ENCODE measurements at places on chromosomes 7 and 10.

GRCh38 chr10:103784089-103784488 is 71.3 kb downstream of the SH3PXD2A start:
- DNase-seq: no peak

DNA sequence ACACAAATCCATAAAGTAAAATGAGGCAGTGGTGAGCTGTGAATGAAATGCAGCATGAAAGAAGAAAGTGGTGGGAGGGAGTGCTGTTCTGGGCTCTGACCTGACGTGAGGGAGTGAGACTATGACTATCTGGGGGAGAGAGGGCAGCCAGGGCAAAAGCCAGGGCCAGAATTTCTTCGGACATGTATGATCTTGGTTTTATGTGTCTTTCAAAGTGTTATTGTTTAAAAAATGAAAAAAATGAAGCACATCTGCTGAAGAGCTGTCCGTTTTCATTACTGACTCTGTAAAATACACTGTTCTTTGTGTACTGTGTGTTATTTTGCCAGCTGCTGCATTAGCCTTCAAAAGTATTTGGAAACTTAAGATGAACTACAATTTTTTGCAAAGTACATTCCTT is 70.2 kb upstream of the KLF14 start:
- DNase-seq: no peak

- DNase-seq: no peak
Measured at GRCh38 chr7:42993038-42993437, 60.9 kb downstream of the MRPL32 start.

GRCh38 chr7:101902680-101903514 is 85.5 kb downstream of the CUX1 start:
- no peak for DNase-seq

- peak; percentile 85 for DNase-seq
Measured at GRCh38 chr7:5694221-5694754, 87.2 kb downstream of the RNF216 start.

DNA sequence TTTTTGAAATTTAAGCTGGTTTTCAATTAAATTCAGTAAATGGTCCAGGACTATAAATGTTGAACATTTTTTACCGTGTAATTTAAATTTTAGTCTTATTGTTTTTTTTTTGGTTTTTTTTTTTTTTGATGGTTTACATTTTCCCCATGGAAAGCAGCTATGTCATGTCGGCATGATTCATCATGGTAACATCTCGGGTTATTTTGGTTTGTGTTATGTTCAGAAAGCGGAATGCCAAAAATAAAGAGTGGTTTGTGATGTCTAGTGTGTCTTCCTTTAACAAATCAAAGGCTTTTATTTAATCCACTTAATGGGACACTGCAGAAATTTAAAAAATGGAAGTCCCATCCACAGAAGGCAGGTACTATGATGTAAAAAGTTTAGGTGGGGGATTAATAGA is 58.5 kb downstream of the TRUB1 start:
- DNase-seq: peak; percentile 9

DNA sequence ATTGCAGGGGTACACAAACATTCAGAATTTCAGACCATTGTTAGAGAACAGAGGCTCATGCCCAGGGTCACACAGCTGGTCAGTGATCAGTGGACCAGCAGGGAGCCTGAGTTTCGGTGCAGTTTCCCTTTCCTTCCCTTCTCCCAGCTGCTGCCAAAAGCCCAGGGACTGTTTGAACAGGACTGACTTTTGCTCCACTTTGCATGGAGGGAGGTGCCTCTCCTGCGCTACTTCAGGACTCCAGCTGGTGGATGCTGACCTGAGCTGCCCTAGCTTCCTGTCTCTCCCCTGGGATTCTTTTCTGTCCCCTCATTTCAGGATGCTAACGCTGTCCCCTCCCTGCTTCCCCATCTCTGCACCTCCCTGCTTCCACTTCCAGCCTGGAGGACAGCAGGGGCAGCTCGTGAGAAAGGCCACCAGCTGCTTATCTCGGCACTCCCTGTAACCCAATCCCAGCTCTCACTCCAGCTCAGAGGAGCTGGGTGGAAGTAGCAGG is 14.5 kb downstream of the SH2D4B start:
- DNase-seq: no peak

- no peak for DNase-seq
Measured at GRCh38 chr7:608361-608760, 88.7 kb upstream of the PDGFA start.

GRCh38 chr10:128739930-128740329 is 613.7 kb upstream of the MKI67 start:
- no peak for DNase-seq

GRCh38 chr10:26435852-26436251 is 2.3 kb upstream of the APBB1IP start:
- DNase-seq: no peak

DNA sequence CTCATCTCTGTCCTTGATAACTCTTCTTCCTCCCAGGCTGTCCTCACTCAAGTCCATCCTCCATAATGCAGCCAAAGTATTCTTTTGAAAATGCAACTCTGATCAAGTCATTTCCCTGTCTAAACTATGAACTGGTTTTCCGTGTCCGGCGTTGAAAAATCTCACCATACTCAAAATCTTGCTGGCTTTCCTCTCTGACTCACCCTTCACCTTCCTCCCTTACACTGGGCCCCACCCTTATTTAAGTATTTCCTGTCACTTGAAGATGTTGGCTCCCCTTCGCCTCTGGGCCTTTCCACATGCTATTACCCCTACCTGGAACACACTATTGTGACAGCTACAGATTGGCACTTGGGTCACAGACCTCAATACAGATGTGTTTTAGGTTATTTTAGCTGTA is 515.6 kb downstream of the INHBA start:
- DNase-seq: no peak

DNA sequence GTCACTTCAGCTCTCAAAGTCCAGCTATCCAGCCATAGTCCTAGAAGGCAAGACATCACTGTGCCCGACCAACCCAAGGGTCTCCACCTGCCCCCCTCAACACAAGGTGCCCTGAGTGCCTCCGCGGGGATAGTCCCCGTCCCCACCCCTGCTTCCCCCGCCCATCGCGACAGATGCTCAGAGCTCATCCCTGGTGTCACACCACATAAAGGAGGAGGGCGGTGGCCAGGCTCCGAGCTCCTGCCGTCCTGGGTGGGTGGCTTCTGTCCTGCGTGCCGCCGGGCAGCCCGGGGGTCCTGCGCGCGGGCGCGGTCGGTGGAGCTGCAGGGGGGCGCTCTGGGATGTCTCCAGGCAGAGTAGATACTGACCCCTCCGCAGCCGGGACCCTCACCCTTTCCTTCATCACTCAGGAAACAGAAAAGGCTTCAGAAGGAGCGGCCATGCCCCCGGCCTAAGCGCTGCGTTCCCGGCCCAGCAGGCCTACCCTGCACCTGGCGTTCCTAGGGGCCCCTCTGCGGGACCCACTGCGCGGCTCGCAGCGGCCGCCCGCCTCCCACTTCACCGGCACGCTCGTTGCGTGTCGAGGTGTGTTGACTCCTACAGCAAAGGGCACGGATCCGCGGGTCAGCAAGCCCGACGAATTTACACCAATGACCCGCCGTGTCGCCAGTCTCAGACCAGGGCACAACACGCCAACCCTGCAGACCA is 53.4 kb downstream of the ALOX5 start:
- DNase-seq: no peak

GRCh38 chr10:44716470-44717015 is 194.6 kb upstream of the TMEM72 start:
- DNase-seq: no peak

- DNase-seq: no peak
Measured at GRCh38 chr7:103119791-103120291, 29.1 kb downstream of the NAPEPLD start.

DNA sequence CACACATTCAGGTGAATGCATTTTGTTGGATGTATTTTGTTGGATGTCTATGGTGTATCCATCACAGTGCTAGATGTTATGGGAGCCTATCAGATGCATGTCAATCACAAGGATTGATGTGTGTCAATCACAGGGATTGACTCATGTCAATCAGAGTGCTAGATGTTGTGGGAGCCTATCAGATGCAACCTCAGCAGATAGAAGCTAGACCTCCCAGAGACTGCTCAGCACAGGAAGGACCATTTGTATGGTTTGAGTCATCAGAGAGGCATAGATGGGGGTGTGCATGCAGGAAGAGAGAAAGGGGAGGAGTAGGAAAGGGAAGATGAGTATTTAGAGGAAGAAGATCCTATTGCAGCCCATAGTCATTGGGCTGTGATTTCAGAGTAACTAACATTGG is 48.3 kb upstream of the PITRM1 start:
- DNase-seq: no peak

DNA sequence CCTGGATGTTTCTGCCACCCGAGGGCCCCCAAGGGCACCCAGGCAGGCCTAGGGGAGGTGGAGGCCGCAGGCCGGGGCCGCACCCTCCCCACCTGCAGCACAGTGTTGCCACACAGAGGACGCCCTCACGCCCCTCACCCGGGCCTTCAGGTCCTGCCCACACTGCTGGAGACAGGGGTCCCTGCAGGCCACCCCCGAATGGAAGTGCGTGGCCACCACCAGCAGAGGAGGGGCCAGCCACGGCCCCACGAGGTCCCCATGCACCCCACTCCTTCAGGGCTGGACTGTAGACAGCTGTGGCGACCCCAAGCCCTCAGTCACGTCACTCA is 35.4 kb downstream of the ADAP1 start:
- no peak for DNase-seq

DNA sequence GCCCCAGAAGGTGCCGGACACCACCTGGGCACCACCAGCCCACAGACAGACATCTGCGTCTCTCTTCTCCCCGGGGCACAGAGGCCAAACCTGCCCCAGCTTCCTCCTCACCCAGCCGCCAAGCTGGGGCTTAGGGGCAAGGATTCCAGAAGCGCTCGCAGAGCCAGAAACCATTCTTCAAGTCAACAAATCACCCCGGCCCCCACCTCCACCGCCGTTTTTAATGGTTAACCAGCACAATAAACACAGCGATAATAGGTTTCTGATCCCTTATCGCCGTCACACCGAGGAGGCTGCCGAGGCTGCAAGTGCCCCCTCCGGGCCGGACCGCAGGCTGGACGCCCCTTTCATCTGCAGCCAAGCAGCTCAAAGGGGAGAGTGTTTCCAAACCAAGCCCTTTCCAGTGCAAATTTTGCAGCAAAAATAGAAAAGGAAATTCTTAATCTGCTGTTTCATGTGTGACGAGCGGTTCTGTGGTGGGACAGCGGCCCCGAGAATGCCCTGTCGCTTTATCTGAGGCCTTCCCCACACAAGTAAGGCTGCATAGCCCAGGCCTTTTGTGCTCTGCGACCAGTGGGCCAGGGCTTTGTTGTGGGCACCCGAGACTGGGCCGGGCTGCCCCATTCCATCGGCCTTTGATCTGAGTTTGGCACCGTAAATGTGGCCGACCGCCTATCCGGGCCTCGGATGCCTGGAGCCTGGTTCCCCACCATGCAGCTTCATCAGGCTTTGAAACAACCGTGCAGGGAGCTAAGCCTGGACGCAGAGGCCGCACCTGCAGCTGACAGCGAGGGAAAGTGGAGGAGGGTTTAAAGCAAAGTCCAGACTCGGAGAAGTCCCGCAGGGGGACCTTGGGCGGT is 83.2 kb downstream of the FOXL3 start:
- DNase-seq: no peak

DNA sequence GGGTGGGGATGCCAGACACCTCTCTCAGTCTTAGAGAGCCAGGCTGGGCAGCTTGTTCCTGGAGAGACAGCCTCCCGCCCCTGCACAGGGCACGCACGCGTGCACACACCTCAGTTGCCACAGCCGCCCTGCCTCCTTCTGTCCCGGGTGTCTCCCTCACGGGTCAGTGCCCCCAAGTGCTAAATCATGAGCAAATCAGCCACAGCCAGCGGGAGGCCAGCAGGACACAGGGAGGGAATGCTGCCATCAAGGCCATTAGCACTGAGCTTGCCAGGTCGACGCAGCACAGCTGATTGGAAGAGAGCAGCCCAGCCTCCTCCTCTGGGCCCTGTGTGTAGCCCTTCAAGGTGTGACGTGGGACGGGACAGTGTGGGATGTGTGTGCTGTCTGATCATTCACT is 130.4 kb downstream of the CDH23 start:
- no peak for DNase-seq

DNA sequence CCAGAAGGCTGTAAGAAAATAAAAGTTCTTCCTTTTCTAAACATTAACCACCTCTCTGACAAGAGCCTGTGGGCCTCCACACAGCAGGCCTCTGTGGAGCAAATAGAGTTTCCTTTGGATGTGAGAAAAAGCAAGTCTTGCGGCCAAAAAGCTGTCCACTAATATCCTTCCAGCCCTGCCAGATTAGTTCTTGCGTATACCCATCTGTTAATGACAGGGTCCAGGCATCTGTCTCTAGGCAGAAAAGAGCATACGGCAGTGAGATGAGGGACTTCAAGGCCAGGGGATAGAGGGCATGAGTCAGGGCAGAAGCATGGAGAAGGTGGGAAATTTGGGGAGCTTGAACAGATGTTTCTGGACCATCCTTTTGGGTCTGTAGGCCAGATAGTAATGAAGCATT is 164.9 kb downstream of the NSUN6 start:
- DNase-seq: no peak

DNA sequence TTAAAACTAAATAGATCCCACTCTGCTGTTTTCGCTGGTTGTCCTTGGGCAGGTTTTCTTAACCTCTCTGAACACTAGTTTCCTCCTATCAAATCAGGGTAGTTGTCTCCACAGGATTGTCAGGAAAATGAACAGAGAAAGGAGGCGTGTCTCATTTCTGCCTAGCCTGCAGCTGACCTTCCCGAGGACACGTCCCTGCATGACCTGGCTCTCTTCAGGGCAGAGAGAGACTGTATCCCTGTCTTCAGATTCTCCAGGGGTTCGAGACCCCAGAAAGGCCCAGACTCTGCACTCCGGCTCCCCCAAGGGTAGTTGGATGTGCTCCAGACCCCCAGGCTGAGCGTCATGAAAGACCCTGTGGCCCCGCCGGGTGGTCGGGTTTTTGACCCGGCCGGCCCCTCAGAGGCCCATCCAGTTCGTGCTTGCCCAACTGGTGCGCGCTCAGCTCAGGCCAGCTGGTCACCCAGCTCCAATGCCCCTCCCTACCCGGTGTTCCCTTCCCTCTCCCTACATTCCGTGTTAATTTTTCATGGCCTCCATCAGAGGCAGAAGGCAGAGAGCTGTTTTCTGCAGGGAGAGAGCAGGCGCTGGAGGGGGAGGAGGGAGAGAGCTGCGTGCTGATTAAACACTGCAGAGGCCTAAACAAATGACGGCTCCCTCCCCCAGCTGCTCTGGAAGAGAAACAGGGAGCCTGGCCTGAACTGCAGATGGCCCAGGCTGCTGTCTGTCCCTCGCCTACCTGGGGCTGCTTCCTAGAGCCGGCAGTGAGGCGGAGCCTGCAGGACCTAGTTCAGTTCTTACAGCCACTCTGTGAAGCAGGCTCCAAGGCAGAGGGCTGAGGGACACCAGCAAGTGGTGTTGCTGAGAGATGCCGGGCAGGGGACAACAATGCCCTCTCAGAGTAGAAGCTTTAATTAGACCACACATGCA is 86.2 kb upstream of the PPIF start:
- DNase-seq: no peak

All from fibroblast of skin of left biceps (primary cell).